ENCODE measurements at places on chromosomes 13 and 19.
A peak's percentile ranks its signal among the peaks of the same experiment; 100 is the strongest.

- no peak for DNase-seq
Measured at GRCh38 chr13:43368003-43368402, 344.6 kb downstream of the DNAJC15 start.

GRCh38 chr19:44051650-44052402, at the start of gene ZNF223:
TSS of gene ZNF223 (plus strand) at chr19:44052036. CDS start at chr19:44055177, 3,141 bp downstream.
- peak; percentile 96 for DNase-seq

- DNase-seq: no peak
Measured at GRCh38 chr13:42574011-42574410, at the start of gene TNFSF11. TSS of gene TNFSF11 (plus strand) at chr13:42574152. CDS start at chr13:42574304, 152 bp downstream.

- no peak for DNase-seq
Measured at GRCh38 chr19:15253061-15253460, 20.8 kb upstream of the EPHX3 start.

GRCh38 chr13:23639674-23640073, 69.5 kb downstream of the TNFRSF19 start:
- no peak for DNase-seq

DNA sequence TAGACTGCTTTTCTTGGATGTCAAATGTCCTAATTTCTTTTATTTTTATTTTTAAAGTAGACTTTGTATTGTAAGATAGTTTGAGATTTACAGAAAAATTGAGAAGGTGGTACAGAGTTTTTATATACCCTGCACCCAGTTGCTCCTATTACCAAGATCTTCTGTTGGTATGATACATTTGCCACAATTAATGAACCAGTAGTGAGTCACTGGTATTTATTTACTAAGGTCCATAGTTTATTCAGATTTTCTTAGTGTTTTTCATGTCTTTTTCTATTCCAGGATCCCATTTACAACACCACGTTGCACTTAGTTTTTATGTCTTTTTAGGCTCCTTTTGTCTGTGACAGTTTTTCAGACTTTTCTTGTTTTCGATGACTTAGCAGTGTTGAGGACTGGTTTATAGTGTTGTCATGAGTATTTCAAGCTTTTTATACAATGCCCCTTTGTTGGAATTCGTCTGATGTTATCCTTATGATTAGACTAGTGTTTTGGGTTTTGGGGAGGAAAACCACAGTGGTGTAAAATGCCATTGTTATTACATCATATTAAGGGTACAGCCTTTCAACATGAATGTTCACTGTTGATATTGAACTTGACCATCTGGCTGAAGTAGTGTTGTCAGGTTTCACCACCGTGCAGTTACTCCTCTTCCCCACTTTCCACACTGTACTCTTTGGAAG, 35.9 kb downstream of the COG3 start:
- no peak for DNase-seq

GRCh38 chr13:24888291-24888931, 124.4 kb downstream of the RNF17 start:
- no peak for DNase-seq

DNA sequence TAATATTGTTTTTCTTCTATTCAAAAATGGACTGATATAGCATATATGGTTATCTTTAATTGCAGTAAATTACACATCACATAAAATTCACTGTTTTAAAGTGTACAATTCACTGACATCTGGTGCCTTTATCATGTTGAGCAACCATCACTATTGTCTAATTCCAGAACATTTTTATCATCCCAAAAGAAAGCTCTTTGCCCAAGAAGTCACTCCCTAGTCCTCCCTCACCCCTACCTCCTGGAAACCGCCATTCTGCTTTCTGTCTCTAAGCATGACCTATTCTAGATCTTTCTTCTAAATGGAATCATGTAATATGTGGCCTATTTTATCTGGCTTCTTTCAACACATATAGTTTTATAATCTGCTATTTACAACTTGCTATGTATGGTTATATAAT, 525.6 kb downstream of the DCT start:
- DNase-seq: no peak

DNA sequence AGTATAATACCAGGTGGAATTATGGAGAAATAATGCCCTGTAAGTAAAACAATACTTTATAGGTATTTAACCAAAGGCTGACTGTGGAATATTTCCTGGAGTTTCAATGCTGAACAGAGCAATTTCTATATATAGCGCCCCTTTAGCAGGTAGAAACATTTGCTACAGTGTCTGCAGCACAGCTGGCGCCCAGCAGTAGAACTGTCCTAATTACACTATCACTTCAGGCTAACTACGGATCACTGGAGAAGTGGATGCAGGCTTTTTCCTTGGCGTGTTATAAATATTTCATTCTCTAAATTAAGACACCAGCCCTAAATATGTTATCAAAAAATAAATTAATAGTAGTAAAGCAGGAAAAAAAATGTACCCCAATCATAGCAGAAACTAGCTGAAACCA, 3.1 kb downstream of the SHISA2 start:
- no peak for DNase-seq

DNA sequence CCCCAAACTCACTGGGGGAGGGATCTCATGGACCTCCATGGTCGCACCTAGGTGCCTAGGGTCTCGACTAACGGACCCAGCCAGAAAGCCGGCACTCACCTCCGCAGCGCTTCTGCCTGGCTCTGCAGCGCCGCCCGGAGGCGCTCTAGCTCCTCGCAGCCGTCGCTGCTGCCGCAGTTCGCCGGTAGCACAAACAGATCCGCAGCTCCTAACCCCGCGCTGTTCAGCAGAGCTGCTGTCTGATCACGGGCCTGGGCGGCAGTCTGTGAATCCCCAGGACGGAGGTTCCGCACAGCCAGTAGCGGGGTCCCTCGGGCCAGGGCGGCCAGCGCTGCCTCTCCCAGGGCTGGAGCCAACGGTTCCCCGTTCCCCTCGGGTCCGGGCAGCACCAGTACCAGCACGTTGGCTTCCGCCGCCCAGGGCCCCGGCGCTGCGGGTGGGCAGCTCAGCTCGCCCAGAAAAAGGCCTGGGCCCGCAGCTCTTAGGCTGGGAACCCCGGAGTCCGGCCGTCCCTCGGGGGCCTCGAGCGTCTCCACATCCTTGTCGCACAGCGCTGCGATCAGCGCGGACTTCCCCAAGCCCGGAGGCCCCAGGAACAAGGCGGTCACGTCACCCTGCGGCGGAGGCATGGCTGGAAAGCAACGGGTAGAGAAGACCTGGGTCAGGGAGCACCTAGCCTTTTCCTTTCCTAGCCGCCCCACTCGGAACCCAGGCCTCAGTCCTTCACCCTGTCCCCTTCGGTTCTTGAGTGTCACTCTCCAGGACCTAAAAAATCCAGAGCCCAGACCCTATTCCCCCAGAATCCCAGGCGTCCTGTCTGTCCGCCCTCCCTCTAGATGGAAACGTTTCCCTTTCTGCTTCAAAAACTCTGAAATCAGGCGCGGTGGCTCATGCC, 977 bp downstream of the IRGQ start:
- peak; percentile 30 for DNase-seq

GRCh38 chr19:35144600-35145436, 1.8 kb downstream of the FXYD7 start:
- DNase-seq: no peak

GRCh38 chr13:76832258-76832988, 53.8 kb downstream of the KCTD12 start:
- DNase-seq: no peak

DNA sequence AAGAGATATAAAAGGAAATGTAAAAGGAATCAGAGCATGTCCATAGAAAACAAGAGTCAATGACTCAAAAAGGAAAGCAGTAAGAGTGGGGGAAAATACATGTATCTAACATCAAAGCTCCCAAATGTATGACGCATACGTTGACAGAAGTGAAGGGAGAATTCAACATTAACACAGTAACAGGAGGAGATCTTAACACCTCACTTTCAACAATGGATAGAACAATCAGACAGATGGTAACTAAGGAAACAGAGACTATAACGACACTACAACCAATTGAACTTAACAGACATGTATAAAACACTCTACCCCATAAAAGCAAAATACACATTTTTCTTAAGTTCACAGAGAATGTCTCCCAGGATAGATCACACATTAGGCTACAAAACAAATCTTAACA, 774.8 kb upstream of the ARGLU1 start:
- no peak for DNase-seq

- DNase-seq: no peak
Measured at GRCh38 chr19:12788042-12788681, 3.1 kb upstream of the JUNB start.

DNA sequence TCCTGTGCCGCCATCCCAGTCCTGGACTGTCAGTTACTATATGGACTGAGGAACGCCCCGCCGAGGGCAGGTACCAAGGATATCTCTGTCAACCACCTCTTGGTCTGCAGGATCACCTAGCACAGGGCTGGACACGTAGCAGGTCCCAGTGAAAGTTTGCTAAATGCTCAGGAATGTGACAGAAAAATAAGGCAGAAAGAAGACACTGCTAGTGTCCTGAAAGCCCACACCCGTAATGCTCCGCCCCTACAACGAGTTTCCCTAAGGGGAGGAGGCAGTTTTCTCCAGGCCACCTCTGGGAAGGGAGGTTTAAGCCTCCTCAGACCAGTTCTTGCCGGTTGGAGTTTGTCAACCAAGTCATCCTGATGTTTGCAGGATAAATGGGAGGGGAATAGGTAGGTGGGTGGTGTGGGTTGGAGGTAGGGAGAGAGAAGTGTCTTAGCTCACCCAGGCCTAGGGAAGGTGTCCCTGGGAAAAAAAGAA, 1.7 kb upstream of the SERTAD3 start:
- no peak for DNase-seq

DNA sequence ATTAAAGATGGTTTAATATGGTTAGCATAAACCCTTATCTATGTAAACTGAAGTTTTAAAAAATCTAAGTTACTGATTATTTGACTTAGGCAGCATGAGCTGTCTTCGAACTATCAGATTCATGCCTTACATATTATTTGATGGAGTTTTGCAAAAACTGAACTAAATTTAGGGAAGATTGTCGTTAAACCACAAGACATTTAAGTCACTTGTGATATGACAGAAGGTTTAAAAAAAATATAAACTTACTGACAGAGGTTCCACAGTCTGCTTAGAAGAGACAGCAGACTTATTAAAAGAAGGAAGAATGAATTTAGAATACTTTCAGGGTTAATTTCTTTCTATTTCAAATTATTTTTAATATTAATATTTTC, 110.9 kb upstream of the FRY start:
- no peak for DNase-seq

- DNase-seq: no peak
Measured at GRCh38 chr19:10603084-10603872, 16.2 kb upstream of the AP1M2 start.

GRCh38 chr19:39251846-39252245, 3.2 kb upstream of the IFNL4 start:
- DNase-seq: no peak

GRCh38 chr13:101763191-101763590, 310.7 kb downstream of the ITGBL1 start:
- DNase-seq: no peak

GRCh38 chr13:83773961-83774360, 108.3 kb downstream of the SLITRK1 start:
- DNase-seq: no peak

DNA sequence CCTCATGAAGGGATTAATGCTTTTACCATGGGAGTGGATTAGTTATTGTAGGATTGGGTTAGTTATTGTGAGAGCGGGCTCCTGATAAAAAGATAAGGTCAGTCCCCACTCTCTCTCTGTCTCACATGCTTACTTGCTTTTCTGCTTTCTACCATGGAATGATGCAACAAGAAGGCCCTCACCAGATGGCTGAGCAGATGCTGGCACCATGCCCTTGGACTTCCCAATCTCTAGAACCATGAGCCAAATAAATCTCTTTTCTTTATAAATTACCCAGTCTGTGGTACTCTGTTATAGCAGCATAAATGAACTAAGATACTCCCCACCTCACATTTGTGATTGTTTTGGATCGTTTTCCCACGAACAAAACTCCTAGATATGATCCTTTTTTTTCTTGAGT, 353.8 kb downstream of the DNAJC15 start:
- peak; percentile 89 for DNase-seq

- no peak for DNase-seq
Measured at GRCh38 chr19:1293782-1294604, 8.3 kb downstream of the EFNA2 start.

GRCh38 chr13:75770164-75770563, 134.0 kb downstream of the LMO7 start:
- DNase-seq: no peak

DNA sequence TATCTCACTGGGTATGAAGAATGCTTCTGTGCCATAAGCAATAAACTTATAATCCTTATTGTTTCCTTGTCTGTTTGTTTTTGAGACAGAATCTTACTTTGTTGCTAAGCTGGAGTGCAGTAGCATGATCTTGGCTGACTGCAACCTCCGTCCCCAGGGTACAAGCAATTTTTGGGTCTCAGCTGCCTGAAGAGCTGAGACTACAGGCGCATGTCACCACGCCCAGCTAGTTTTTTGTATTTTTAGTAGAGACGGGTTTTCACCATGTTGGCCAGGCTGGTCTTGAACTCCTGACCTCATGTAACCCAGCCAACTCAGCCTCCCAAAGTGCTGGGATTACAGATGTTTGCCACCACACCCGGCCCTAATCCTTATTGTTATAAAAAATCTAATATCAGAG, 112.5 kb downstream of the MYO16 start:
- no peak for DNase-seq

- DNase-seq: no peak
Measured at GRCh38 chr19:37389234-37389633, 18.3 kb downstream of the ZNF527 start.

- no peak for DNase-seq
Measured at GRCh38 chr19:17323300-17323963, 11.2 kb downstream of the ANO8 start.

DNA sequence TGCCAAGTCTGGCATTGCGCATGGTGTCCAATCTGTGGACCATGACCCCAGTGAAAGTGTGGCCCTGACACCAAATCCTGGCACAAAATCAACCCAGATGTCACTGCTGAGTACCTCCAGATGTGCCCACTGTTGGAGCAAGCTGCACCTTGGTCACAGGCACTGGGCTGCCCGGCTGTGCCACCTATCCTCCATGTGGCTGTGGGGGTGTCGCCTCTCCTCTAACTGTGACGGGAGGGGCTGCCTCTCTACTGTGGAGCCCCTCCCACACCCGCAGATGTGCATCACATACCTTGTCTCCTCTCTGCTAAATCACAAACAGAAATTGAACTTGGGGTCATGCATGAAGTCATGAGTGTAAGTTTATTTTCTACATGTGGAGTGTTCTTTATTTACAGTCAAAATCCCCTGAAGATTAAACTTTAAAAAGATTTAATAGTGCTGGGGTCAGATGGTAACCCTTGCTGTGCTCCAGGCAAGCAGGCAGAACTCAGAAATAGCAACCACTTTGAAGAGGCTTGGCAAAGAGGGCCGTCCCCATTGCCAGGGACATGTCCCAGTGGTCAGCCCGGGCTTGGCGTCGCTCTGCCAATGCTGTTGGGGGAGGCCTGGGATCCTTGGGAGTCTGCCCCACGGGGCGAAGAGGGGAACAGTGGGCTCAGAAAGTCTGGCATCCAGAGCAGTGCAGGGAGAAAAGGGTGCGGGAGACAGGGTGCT, 46.4 kb upstream of the ZNF536 start:
- no peak for DNase-seq

DNA sequence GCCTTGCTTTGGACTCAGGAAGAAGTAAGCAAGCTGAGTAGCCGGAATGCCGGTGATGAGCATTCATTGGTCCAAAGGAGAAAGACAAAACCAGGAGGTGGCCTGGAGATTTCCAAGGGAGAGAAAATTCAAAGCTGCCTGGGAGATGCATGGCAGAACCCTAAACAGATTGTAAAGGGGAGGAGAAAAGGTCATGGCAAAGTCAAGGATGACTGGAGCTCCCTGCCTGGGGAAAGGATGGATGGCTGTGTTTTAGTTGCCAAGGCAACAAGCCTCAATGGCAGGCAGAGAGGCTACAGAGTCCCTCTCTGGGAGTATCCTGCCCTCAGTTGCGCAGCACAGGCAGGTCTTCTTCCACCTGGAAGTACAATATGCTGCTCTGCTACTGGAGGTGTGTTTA, 134.0 kb downstream of the ENOX1 start:
- no peak for DNase-seq

All from posterior cingulate gyrus (tissue), 11 donors.